ENCODE measurements at places on chromosomes 7 and 10. TPM values are rescaled to one million over a fixed set of nuclear protein-coding genes. Genes with fewer than 3 reads are reported as not detected.

PDGFA gene
- 163 TPM for total RNA-seq

NOC3L gene
- 16.5 TPM for total RNA-seq

MYPN gene
- total RNA-seq: 0.26 TPM

GPR26 gene
- not detected for total RNA-seq

CHAT gene
- total RNA-seq: not detected

ATE1 gene
- total RNA-seq: 28.5 TPM

NEUROD6 gene
- total RNA-seq: not detected

MACROH2A2 gene
- 7.9 TPM for total RNA-seq

PAPOLB gene
- 0.19 TPM for total RNA-seq

MYO1G gene
- under 0.01 TPM for total RNA-seq

RNF148 gene
- total RNA-seq: 0.40 TPM

FAM237B gene
- not detected for total RNA-seq

CCM2 gene
- 45.9 TPM for total RNA-seq

DNMBP gene
- total RNA-seq: 38.6 TPM

SLC37A3 gene
- 82.3 TPM for total RNA-seq

UPK3B gene
- total RNA-seq: 0.19 TPM

ALDH18A1 gene
- total RNA-seq: 105 TPM

PTN gene
- total RNA-seq: 43.0 TPM

CPA2 gene
- not detected for total RNA-seq

FAM149B1 gene
- 31.3 TPM for total RNA-seq

CALN1 gene
- total RNA-seq: not detected

SPDYE9 gene
- not detected for total RNA-seq

MYL7 gene
- total RNA-seq: not detected

FBXO24 gene
- total RNA-seq: 0.56 TPM

RSPH10B2 gene
- 0.19 TPM for total RNA-seq

SSMEM1 gene
- not detected for total RNA-seq

CDH23 gene
- 0.26 TPM for total RNA-seq
